COR-L47 (cell line): ENCODE measurements at places on chromosomes 2 and 18.

DNA sequence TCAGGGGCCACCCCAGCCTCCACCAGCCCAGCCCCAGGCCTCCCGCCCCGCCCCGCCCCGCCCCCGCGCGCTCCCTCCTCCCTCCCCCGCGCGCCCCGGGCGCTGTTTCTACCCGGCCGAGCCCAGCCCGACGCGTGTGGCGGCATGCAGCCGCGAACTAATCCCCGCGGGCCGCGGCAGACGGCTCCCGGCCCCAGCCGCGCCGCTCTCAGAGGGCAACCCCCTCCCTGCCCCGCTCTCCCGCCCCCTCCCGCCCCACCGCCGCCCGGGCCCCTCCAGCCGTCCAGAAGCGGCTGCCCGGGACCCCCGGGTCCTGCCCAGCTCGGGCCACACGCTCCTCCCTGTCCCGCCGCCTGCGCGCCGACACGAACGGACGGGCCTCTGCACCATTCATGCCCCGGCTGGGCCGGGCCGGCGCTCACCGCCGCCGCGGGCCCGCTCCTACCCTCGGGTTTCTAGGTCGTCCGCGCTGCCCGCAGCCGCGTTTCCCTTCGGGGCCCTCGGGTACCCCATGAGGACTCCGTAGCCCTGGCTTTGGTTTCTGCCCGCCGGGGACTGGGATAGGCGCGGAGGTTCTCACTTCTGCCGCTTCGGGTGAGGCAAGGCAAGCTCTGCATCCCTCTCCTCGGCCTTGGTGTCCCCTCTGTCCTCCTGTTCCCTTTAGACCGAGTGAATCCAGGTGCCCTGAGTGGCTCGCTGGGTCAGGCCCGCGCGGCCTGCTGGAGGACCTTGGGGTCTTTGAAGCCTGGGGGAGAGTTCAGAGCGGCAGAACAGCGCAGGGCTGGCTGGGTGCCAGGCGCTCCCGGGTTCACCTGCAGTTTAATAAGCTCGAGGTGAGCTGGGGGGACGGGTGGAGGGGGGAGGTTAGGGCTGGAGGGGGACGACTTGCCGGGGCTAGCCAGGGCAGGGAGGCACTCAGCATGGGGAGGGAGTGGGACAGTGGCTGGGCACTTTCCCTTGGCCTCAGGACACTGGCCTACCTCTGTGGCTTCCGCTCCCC is 3.1 kb downstream of the WNT10A start:
- no peak for DNase-seq

DNA sequence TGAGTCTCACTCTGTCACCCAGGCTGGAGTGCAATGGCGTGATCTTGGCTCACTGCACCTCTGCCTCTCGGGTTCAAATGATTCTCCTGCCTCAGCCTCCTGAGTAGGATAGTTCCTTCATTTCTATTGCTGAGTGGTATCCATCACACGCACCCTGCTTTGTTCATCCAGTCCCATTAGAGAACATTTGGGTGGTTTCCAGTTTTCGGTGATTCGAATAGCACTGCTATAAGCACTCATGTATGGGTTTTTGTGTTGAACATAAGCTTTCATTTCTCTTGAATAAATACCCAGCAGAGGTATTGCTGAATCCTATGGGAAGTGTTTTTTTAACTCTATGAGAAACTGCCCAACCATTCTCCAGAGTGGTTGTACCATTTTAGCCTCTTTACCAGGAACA is 147.3 kb downstream of the DDX1 start:
- DNase-seq: no peak

- DNase-seq: no peak
Measured at GRCh38 chr18:9569178-9569577, 45.2 kb downstream of the PPP4R1 start.

DNA sequence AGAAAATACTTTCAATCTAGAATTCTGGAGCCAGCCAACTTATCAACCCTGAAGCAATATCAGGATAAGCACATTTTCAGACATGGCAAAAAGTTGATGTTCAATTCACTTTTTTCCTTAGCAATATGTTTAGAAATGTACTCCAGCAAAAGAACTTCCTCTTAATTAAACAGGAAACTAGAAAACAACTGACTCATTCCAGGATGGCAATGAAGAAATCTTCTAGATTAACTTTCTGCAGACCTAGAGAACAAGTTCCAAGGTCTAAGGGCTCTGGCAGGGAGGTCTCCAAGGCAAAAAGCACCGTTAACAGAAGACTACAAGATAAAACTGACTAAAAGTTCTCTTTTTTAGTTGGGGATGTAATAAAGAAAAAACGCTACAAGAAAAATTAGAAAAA is 69.2 kb upstream of the VWC2L start:
- DNase-seq: no peak

DNA sequence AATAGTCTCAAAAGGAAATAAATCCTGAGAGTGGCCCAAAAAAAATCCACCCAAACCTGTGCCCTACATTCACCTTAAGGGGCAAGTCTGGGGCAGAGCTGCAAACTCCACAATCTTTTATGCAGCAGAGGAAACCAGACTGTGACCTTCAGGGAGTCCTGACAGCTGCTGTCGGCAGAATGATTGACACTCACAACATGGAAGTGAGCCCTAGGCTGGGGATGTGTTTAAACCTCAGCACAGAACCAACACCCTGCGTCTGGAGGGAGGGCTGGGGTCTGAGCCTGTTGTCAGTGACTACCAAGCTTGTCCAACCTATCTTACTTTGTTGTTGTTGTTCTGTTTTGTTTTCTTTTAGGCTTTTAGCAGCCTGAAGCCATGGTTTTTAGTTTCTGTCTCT is 39.6 kb downstream of the CRACDL start:
- no peak for DNase-seq

- DNase-seq: no peak
Measured at GRCh38 chr2:121558329-121558728, 27.6 kb downstream of the RNU4ATAC start.
